ENCODE measurements at places on chromosomes 1 and 21. TPM values are rescaled to one million over a fixed set of nuclear protein-coding genes. Genes with fewer than 3 reads are reported as not detected.
A peak's percentile ranks its signal among the peaks of the same experiment; 100 is the strongest.

DNA sequence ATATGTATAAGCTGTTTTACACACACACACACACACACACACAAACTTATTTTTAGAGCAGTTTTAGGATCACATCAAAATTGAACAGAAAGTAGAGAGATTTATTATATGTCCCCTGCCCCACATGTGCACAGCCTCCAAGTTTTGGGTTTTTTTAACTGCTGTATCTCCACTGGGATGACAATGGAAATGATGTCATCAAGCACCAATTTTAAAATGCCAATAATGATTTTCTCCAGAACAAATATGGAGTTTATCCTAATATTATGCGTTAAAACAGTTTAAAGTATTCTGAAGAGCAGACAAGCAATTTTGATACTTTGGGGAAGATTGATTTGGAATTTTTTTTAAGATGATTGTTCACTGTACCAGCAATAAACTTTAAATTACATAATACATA lies 56.7 kb downstream of the GFI1 start:
- no peak for DNase-seq

DNA sequence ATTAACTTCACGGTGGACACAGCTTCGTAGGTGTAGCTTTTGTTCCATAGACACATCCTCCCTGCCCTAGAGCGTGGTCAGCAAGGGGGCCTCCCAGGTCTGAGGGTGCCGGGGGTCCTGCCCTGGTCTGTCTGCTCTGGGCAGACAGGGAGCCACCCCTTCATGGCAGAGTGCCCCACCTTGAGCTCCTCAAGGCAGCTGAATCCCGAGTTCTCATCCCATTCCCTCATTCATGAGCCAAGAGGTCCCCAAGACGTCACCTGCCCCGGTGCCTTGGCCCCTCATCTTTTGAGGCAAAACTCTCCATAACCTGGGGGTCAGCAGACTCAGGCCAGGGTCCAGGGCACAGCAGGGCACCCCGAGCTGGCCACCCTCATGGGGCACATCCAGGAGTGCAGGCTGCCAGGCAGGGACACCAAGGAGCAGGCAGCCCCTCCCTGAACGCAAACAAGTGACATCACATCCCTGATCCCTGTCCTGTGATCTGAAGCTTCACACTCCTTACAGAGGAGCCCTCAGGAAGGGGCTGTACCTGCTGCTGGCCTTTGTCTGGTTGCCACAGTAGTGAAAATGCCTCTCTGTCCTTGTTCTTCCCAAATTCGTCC lies 23.3 kb downstream of the UBASH3A start:
- DNase-seq: no peak

DNA sequence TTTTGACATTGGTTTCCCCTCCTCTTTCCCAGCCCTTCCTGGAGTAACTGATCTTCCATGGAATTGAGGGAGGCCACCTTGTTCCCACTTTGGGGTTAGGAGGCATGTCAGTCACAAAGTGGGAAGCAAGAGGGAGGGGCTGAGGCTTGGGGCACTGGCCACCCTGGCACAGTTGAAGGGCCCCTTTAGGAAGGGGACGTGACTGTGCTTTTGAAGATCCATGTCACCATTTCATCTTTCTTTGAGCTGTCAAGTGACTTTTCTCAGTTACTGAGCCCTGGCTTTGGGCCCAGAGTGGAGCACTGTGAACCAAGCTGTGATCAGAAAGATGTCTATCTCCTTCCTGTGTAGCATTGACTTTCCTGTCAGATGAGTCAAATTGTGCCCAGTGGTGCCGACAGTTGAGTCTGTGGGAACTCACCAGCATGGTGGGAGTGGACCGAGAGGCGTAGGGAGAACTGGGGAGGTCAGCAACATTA lies 38.5 kb upstream of the TDRD10 start:
- peak; percentile 74 for DNase-seq

Gene PRRX1
- not detected for total RNA-seq

DNA sequence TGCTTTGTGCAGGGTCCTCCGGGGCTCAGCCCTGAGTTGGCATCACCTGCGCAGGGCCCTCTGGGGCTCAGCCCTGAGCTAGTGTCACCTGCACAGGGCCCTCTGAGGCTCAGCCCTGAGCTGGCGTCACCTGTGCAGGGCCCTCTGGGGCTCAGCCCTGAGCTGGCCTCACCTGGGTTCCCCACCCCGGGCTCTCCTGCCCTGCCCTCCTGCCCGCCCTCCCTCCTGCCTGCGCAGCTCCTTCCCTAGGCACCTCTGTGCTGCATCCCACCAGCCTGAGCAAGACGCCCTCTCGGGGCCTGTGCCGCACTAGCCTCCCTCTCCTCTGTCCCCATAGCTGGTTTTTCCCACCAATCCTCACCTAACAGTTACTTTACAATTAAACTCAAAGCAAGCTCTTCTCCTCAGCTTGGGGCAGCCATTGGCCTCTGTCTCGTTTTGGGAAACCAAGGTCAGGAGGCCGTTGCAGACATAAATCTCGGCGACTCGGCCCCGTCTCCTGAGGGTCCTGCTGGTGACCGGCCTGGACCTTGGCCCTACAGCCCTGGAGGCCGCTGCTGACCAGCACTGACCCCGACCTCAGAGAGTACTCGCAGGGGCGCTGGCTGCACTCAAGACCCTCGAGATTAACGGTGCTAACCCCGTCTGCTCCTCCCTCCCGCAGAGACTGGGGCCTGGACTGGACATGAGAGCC lies 22.7 kb downstream of the COL6A1 start:
- no peak for DNase-seq

- DNase-seq: no peak
These were observed 137.1 kb downstream of the PLA2G4A start for GRCh38 chr1:186965847-186966246.

- DNase-seq: no peak
These were observed 13.0 kb upstream of the SLC6A9 start for GRCh38 chr1:44044071-44044801.

GRCh38 chr1:119611701-119612113 lies 36.4 kb downstream of the ZNF697 start:
- peak; percentile 70 for DNase-seq

- peak; percentile 36 for DNase-seq
These were observed 23.3 kb downstream of the CYP2J2 start for GRCh38 chr1:59903141-59903754.

- DNase-seq: no peak
These were observed 143.9 kb downstream of the NTPCR start for GRCh38 chr1:233094269-233094668.

- DNase-seq: peak; percentile 65
These were observed 9.3 kb upstream of the SLX9 start for GRCh38 chr21:44930543-44930981.

DNA sequence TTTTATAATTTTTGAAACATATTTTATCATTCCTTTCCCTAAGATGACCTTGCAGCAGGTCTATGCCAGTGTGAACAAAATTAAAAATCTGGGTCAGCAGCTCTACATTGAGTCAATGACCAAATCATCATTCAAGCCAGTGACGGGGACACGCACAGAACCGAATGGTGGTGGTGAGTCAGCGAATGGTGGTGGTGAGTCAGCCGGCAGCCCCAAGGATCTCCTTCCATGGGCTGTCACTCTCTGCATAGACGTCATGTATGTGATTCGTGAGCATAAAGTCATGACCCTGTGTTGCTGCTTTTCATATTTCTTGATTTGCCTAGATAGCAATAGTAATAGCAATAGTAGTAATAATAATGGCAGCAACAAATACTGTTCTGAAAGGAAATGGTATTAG lies 26.3 kb downstream of the PER3 start:
- no peak for DNase-seq

Measured in activated CD4-positive, alpha-beta T cell treated with anti-CD3 and anti-CD28 coated beads, Interleukin-2, amount 10 ng/mL, durations not matched to agents 7 days and 5 days (primary cell).